Thyroid gland (tissue), 4 donors: ENCODE measurements at places on chromosomes 13 and 19. TPM values are rescaled to one million over a fixed set of nuclear protein-coding genes. Genes with fewer than 3 reads are reported as not detected.

Gene DKKL1
- not detected for total RNA-seq

Gene TMEM150B
- not detected for total RNA-seq

DNA sequence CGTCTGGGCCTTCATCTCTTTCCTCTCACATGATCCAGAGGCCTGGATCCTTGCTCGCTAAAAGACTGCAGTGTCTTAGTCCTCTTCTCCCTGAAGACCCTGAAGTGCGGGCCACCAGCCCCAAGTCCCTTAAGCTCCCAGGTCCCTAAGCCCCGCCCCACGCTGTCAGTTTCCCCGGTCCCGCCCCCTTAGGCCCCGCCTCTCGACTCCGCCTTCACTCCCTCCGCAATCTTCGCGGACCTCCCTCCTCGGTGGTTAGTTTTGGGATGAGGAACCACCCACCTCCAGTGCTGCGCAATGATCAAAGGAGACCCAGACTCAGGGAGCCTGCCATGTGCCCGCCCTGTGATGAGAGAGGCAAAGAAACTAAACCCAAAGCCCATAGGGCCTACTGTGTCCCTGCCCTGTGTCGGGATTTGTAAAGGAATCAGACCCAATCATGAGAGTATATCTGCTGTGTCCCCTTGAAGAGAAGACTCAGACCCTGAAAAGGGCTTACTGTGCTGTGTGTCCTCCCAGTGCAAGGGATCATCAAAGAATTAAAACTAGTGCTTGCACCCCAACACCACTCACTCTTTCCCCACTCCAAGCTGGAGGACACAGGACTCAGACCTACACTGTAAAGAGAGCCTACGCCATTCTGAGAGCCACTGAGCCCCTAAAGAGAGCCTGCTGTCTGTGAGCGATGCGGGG, 3.0 kb upstream of the COX6B1 start:
- peak overlapping the region; percentile 88 for H3K27ac ChIP-seq
- H3K27me3 ChIP-seq: no peaks in the 10 kb centered on the region
- no peaks in the 10 kb centered on the region for H3K36me3 ChIP-seq

GRCh38 chr13:98267080-98267912, 90.2 kb upstream of the RNF113B start:
- peak overlapping the region; percentile 32 for H3K27ac ChIP-seq
- H3K4me3 ChIP-seq: no peak overlapping the region
- H3K4me1 ChIP-seq: peaks cover 19% of the 10 kb centered on the region
- H3K27me3 ChIP-seq: no peaks in the 10 kb centered on the region
- DNase-seq: peak; percentile 52

DNA sequence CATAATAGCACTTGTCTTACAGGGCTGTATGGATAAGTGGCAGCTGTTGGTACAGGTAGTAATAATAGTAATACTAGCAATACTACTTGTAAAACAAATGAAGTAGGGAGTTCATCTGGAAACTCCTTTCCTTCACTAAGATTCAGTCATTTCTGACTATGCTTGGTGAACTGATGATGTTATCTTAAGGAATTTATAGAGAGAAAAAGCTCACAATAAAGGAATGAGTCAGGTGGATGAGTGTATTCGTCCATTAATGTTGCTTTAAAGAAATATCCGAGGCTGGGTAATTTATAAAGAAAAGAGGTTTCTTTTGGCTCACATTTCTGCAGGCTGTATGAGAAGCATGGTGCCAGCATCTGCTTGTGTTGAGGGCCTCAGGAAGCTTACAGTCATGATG, 477.3 kb downstream of the KLF12 start:
- no peaks in the 10 kb centered on the region for H3K36me3 ChIP-seq
- H3K4me1 ChIP-seq: no peaks in the 10 kb centered on the region
- no peak overlapping the region for H3K4me3 ChIP-seq

- H3K4me3 ChIP-seq: no peak overlapping the region
- no peaks in the 10 kb centered on the region for H3K27me3 ChIP-seq
- no peaks in the 10 kb centered on the region for H3K36me3 ChIP-seq
- H3K4me1 ChIP-seq: peaks cover 19% of the 10 kb centered on the region
- no peak for DNase-seq
- no peak overlapping the region for H3K27ac ChIP-seq
These were observed 23.1 kb downstream of the ARID3A start for GRCh38 chr19:948842-949496.
